ENCODE measurements at places on chromosomes 4 and X.

- peak; percentile 65 for DNase-seq
These were observed 203.4 kb downstream of the CCNG2 start for GRCh38 chr4:77360451-77360850.

- no peak for DNase-seq
These were observed 6.6 kb downstream of the RAI2 start for GRCh38 chrX:17854531-17854930.

- no peak for DNase-seq
These were observed 331.1 kb downstream of the ADGRL3 start for GRCh38 chr4:61531188-61531587.

DNA sequence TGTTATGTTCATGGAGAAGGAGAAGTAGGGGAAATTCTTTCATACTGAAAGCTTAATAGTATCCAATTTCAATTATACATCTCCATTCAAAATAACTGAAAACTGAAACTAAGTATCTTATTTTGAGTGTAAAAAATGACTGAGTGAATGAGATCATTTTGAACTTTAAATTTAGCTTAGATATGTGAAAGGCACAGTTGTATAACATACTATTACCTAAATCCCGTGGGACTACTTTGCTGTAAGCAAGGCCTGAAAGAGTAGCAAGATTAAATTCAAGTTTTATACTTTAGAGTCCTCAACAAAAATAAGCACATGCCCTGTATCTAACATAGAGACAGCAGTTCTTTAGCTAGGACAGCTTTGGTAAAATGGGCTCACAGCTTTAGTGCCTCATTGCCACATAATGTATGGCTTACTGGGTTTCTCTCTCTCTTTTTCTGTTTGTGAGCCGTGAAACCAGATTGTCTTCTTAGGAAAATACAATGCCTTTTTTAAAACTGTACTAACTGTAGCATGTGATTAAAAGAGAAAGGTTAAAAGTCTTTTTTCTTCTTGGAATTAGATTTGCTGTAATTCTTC is 43.2 kb downstream of the GSTCD start:
- no peak for DNase-seq

DNA sequence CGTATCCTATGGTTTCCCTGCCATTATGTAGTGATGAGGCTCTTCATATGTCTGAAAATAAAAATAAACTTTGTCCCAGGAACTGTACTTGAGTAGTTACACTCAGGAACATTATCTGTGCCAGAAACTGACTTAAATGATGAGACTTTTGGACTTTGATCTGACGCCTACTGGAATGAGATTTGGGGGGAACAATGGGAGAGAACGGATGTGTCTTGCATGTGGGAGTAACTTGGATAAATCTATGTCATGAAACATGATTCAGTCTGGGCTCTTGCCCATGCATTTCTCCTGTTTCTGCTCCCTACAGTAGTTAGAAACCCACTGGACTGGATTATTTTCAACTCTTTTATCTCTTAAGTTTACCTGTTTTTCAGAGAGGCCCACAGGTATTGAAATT is 2351.4 kb downstream of the PCDH7 start:
- no peak for DNase-seq

DNA sequence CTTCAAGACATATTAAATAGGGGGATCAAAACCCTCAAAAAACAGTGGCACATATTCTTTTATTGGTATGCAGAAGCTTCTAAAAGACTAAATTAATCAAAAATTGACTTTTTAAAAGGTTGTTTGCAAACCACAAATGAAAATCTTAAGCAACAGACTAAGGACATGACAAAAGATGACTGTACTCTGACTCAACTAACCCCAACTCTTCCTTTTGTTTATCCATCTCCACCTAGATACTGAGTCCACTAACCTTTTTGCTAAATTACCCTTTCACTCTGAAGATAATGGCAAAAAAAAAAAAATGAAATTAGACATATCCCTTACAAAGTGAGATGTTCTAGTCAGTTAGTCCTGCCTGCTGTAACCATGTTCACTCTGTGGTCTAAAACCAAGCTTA is 91.6 kb upstream of the NLRP2B start:
- no peak for DNase-seq

DNA sequence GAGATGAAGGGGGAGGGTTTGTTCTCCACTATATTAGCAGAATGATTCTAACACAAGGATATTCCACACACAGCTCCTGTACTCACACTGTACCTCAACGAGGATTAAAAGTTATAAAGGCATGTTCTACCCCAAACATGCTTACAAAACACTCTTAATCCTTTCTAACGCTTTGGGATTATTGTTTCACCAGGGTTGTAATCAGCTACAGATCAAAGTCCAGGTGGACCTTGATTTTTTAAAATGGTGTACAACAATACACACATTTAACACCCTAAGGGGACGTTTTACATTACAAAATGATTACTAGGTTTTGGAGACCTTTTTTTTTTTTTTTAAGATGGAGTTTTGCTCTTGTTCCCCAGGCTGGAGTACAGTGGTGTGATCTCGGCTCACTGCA is 50.3 kb upstream of the MAP3K15 start:
- no peak for DNase-seq

All from NCI-H510A (cell line).